ENCODE measurements at places on chromosomes 2 and 18.

- no peak for DNase-seq
These were observed 28.7 kb upstream of the KCNF1 start for GRCh38 chr2:10883066-10883465.

DNA sequence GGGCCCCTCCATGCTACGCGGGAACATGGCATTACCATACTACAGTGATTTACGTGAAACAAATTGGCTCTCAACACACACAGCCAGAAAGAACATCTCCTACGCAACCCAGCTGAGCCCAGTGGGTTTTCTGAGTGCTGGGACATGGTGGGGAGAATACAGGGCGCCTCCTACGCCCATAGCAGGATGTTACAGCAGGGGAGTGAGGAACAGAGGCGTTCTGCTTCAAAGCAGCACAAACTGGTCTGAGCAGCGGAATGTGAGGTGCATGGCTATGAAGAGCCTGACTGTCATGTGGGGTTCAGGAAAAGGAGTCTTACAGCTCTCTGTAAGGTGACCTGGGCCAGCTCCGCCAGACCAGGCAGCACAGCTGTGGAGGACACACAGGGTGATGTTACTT is 108.6 kb upstream of the REV1 start:
- DNase-seq, result no peak

- no peak for DNase-seq
These were observed 5.8 kb upstream of the OSBPL6 start for GRCh38 chr2:178188466-178188865.

- DNase-seq, result no peak
These were observed 233.7 kb downstream of the CALCRL start for GRCh38 chr2:187214306-187214705.

- DNase-seq, result no peak
These were observed 156.7 kb downstream of the TTN start for GRCh38 chr2:178650554-178650953.

- no peak for DNase-seq
These were observed 17.0 kb downstream of the ARHGAP28 start for GRCh38 chr18:6746386-6746960.

DNA sequence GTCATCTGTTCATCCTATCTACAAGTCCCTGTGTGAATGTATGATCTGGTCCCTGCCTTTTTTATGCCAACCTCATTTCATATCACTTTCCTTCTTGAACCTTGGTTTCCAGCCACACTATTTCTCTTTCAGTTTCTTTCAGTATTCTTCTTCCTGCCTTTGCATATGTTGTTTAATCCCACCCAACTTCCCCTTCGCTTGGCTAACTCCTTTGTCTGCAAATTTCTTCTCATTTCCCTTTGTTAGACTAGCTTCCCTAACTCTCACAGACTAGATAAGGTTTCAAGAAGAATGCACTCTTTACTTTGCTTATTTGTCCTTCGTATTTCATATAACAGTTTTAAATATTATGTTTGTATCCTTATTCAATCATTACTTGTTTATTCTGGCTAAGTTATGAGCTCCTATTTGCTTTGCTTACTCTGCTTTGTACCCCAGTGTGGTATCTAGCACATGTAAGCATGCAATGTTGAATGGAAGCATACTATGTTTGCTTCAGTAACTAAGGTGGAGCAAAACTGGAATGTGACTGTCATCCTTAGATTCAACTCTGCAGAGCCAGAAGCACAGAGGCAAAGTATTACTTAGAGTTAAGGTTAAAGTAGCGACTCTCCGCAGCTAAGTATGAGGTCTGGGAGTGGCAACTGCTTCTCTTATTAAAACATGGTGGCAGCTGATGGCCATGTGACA is 681.3 kb downstream of the CPS1 start:
- no peak for DNase-seq

GRCh38 chr2:223560749-223561435 is 41.3 kb downstream of the SCG2 start:
- no peak for DNase-seq

DNA sequence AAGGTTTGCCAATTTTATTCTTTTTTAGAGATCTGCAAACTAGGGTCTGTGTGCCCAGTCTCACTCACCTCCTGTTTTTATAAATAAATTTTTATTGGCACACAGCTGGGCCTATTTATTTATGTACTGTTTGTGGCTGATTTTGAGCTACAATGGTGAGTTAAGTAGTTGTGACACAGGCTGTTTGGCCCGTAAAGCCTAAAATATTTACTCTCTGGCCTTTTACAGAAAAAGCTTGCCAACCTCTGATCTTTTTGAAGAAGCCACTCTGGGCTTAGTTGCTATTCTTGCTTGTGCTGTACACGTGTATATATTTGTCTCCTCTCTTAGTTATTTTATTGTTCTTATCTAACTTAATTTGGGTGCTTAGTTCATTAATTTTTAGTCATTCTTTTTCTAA is 14.5 kb downstream of the NAB1 start:
- DNase-seq, result no peak

GRCh38 chr2:32739664-32740063 is 111.8 kb downstream of the TTC27 start:
- no peak for DNase-seq

DNA sequence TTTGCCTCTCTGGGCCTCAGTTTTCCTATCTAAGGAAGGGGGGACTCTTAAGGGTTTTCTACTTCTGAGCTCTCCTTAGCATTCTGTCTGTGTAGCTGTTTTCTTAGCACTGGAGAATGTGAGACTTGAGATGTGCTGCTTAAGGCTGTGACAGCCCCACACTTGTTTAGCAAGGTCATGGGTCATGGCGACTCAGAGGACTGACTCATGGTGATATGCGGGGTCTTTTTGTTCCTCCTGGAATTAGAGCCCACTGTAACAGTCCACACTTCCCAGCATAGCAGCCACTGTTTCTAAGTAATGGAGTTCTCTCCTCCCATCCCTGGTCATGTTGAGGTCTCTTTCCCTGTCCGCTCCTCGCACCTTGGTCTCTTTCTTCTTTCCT is 4.1 kb upstream of the LPIN1 start:
- no peak for DNase-seq

- DNase-seq, result peak; percentile 17
These were observed 52.3 kb upstream of the ITGB6 start for GRCh38 chr2:160252278-160252887.

- DNase-seq, result no peak
These were observed 220.9 kb upstream of the EPHA4 start for GRCh38 chr2:221792971-221793521.

- no peak for DNase-seq
These were observed 19.5 kb downstream of the SP140L start for GRCh38 chr2:230346465-230346864.

GRCh38 chr18:79760348-79760747 is 37.4 kb upstream of the KCNG2 start:
- DNase-seq, result no peak

GRCh38 chr2:197028230-197028629 is 101.7 kb upstream of the PGAP1 start:
- DNase-seq, result no peak

- DNase-seq, result no peak
These were observed 63.4 kb downstream of the NFATC1 start for GRCh38 chr18:79458917-79459803.

- no peak for DNase-seq
These were observed 34.2 kb upstream of the NCOA1 start for GRCh38 chr2:24456599-24457556.

- no peak for DNase-seq
These were observed 32.9 kb downstream of the PTCD3 start for GRCh38 chr2:86138736-86139625.

GRCh38 chr18:63897072-63897471 is 9.6 kb downstream of the SERPINB2 start:
- no peak for DNase-seq

- no peak for DNase-seq
These were observed 75.2 kb upstream of the RMDN2 start for GRCh38 chr2:37849911-37850310.

DNA sequence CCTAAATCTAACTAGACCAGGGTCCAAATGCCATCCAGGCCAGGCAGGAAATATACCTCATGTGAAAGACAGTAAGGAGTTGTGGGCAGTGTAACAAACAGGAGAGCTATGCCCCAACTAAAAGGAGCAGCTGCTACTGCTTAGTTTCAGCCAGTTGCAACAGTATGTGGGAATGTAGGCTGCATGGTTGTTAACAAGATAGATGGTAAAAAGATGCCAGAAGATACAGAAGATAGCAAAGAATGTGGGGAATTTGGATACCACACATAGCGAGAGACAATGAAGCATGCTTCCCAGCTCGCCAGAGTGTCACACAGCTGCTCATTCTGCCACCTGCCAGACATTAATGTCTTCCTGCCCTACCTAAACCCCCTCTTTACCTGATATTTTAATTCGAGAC is 39.4 kb upstream of the CYBRD1 start:
- DNase-seq, result no peak

GRCh38 chr18:61842146-61842545 is 50.7 kb downstream of the RNF152 start:
- DNase-seq, result no peak

DNA sequence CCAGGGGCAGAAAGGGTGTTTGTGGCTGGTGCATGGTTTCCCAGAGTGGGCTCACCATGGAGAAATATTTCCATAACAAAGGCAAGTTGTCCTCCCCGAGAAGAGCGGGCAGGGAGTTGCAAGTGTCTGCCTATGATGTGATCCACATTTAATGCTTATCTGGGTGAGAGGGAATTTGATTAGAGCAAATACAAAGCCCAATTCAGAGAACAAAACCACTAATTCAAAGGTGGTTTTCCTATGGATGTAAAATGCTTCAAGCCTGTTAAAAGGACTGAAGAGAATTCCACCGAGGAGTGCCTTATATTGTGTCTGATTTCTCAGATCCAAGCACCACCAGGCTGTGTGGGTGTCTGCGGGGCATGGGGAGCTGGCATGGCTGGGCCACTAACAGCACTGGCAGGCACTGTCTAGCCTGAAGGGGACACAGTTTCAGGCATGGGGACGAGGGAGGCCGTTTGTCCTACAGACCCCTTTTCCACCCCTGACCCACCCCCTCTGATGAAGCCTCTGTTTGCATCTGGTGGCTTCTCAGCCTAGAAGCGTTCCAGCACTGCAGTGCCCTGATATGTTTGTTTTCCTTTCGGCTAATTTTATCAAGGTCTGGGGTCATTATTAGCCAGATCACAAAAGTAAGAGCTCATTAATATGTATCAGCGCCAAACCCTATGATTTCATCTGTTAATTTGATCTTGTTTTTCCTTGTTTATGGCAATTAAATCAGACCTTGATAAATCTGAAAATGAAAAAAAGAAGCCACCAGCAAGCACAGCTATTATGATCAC is 357.3 kb downstream of the HRH4 start:
- DNase-seq, result no peak

GRCh38 chr18:57768537-57769326 is 34.4 kb downstream of the ATP8B1 start:
- no peak for DNase-seq

DNA sequence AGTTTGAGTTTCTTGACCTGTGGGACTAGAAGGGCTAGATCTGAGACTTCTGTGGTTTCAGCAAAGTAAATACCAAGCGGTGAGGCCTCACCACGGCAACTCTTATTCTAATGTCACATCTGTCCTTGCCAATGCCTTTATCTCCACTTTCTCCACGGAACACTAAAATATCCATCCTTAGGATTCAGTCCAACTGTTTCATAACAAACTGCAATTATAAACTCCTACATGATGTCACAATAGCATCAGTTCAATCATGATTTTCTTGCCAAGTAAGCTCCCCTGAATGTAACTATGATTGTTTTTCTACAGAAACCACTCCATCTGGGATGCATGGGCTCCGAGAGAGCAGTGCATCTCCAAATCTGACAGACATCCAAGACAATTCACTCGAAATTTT is 79.6 kb downstream of the LRATD1 start:
- no peak for DNase-seq

DNA sequence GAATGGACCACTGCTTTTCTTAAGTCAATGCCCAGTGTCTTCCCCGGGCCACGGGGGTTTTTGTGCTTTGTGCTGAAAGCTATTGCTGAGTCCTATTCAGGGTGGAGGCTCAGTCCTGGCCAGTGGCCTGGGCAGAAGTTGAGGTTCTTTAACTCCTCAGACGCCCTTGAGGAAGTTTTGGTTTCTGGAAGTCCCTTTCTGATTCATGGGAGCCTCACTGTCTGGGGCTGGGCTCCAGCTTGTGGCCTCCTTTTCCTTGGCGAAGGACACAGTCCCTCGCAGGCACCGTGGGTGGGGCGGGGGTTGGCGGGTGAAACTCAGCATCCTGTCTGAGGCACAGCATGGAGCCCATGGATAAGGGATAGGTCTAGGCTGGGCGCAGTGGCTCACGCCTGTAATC is 465.2 kb upstream of the HS6ST1 start:
- DNase-seq, result no peak

DNA sequence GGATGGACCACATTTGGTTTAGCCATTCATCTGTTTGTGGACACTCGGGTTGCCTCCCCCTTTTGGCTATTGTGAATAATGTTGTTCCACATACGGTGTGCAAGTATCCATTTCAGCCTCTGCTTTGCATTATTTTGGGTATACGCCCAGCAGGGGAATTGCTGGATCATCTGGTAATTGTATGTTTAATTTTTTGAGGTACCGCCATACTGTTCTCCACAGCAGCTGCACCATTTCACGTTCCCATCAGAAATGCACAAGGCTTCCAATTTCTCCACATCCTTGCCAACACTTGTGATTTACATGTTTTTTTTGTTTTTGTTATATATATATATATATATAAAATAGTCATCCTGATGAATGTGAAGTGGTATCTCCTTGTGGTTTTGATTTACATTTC is 54.6 kb upstream of the TWIST2 start:
- no peak for DNase-seq

- DNase-seq, result no peak
These were observed 622.6 kb upstream of the ID2 start for GRCh38 chr2:8059255-8059654.

- no peak for DNase-seq
These were observed 61.5 kb upstream of the CTIF start for GRCh38 chr18:48477348-48477747.

GRCh38 chr2:232569541-232569940 is 19.1 kb downstream of the EIF4E2 start:
- DNase-seq, result no peak

DNA sequence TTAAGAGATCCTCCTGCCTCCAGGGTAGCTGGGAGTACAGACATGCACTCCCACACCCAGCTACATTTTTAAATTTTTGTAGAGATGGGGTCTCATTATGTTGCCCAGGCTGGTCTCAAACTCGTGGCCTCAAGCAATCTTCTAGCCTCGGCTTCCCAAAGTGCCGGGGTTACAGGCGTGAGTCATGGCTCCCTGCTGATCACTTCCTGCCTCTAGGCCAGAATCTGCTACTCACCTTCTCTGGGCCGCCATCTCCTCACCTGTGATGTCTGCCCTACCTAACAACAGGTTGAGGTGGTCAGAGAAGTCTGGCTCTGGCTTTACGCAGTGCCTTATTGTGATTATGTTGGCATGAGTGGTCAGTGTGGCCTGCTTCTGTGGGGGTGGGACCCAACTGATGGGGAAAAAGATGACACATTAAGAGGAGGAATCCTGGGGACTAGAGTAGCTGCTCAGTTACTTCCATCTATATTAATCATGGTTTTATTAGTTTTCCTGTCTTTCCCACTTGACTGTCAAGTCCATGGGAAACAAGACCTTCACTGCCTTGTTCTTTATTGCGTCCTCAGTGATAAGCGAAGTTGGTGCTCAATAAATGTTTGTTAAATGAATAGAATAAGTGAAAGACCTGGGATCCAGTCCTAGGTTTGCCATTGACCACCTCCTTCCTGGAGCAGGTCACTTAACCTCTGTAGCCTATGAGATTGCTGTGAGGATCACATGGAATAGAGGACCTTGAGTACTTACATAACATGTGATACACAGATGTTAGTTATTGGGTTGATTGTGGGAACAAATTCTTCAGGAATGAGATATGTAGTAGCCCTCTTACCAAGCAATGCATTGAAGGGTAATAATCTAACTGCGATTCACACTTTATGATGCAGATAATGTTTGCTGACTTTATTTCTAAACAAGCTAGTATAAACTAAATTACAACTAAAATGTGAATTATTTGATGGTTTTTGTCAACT is 15.7 kb downstream of the KCTD1 start:
- no peak for DNase-seq
